ENCODE measurements at places on chromosomes 5 and 9. TPM values are rescaled to one million over a fixed set of nuclear protein-coding genes. Genes with fewer than 3 reads are reported as not detected.

GRCh38 chr9:70979966-70980365, 141.5 kb downstream of the TRPM3 start:
- no peaks in the 10 kb centered on the region for H3K4me1 ChIP-seq
- H3K4me3 ChIP-seq: no peak overlapping the region
- no peaks in the 10 kb centered on the region for H3K36me3 ChIP-seq
- no peak overlapping the region for H3K27ac ChIP-seq
- DNase-seq: no peak

DNA sequence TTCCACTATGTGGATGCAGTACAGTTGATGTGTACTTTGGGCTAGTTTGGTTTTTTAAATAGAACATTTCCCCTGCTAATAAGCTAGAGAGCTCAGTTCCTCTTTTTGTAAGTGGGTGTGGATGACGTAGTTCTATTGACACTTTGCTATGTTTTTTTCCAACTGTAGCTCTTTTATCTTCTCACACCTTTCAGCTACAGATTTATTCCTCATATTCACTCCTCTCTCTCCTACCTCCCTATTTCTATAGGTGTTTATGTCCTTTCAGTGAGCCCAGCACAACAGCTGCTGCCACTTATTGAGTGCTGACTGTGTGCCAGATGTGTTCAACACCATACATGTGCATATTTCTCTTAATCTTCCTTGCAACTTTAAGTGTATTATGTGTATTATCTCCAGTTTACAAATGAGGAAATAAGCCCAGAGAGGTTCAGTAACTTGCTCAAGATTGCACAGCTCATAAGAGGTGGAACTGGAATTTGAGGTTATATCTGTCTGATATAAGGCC, 215.7 kb downstream of the SEMA6A start:
- H3K4me3 ChIP-seq: no peak overlapping the region
- DNase-seq: peak; percentile 41

DMRT3 gene
- 0.09 TPM for total RNA-seq

- H3K27ac ChIP-seq: no peak overlapping the region
Measured at GRCh38 chr9:23784962-23785361, 41.1 kb downstream of the ELAVL2 start.

CDH18 gene
- 13.4 TPM for total RNA-seq

SAXO1 gene
- total RNA-seq: 0.04 TPM

FBP2 gene
- total RNA-seq: 105 TPM

DNA sequence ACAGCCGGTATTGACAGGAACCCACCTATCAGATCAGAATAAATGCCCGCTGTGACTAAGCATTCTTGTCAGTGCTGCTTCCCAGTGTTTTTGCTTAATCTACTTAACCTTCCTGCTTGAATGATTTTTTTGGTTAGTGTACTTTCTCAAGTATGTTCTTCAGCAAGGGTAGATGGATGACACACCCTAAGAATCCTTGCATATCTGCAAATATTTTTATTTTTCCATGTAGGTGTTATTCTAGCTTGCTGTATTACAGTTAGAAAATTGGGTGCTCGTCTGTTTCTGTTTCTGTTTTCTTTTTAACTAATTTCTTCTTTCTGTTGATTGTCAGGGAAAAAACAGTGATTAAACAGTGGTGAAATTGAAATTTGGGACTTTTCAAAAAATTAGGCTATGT, 64.5 kb downstream of the SEC61B start:
- no peaks in the 10 kb centered on the region for H3K27me3 ChIP-seq
- no peak overlapping the region for H3K4me3 ChIP-seq
- no peak overlapping the region for H3K27ac ChIP-seq
- no peaks in the 10 kb centered on the region for H3K4me1 ChIP-seq
- H3K36me3 ChIP-seq: no peaks in the 10 kb centered on the region

PSMB7 gene
- 146 TPM for total RNA-seq

LCN10 gene
- total RNA-seq: 12.3 TPM

CDKN2B-AS1 gene
- total RNA-seq: 0.18 TPM

RPL35 gene
- total RNA-seq: 4,378 TPM

PCAT7 gene
- 0.13 TPM for total RNA-seq

DNA sequence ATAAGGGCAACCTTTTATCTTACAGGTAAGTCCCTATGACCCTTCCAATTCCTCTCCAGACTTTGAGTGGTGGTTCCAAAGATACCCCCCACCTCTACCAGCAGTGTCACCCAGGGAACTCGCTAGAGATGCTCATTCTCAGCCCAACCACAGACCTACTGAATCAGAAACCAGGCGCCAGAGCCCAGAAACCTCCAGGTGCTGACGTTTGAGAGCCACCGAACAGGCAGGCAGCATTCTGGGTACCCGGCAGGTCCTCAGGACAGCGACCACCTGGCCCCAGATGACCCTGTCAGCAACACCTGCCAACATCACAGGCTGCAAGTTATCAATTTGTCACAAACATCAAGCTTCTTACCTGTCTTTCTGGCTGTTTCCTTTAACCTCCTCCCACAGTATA, 19.5 kb downstream of the RAPGEF1 start:
- H3K27me3 ChIP-seq: no peaks in the 10 kb centered on the region
- peaks cover 3% of the 10 kb centered on the region for H3K36me3 ChIP-seq
- H3K4me1 ChIP-seq: peaks cover 13% of the 10 kb centered on the region

DNA sequence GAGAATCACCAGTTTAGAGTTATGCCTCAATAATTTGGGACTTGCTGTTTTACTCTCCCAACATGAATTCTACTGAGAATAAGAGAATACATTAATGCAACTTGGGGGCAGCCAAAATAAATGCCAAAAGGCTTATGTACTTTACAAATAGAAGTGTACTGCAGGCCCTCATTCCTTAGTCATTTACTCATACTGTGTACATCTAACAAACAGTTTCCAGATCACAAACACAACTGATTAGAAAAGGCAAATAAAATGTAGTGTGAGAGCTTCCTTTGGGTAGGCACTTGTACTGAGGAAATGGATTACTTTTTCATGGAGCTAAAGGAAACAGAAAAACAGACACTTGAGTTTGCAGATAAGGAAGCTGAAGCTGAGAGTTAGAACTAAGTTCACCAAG, 12.6 kb downstream of the ANKDD1B start:
- no peak overlapping the region for H3K4me3 ChIP-seq
- H3K27ac ChIP-seq: no peak overlapping the region
- H3K27me3 ChIP-seq: no peaks in the 10 kb centered on the region
- no peaks in the 10 kb centered on the region for H3K4me1 ChIP-seq

- no peak overlapping the region for H3K27ac ChIP-seq
- H3K36me3 ChIP-seq: peaks cover 4% of the 10 kb centered on the region
- no peaks in the 10 kb centered on the region for H3K27me3 ChIP-seq
- peaks cover 2% of the 10 kb centered on the region for H3K4me1 ChIP-seq
- H3K4me3 ChIP-seq: no peak overlapping the region
- no peak for DNase-seq
Measured at GRCh38 chr9:125485471-125486151, 221.4 kb downstream of the MAPKAP1 start.

All from muscle of leg (tissue), 16 donors.